ENCODE measurements at places on chromosomes 1 and 21.

DNA sequence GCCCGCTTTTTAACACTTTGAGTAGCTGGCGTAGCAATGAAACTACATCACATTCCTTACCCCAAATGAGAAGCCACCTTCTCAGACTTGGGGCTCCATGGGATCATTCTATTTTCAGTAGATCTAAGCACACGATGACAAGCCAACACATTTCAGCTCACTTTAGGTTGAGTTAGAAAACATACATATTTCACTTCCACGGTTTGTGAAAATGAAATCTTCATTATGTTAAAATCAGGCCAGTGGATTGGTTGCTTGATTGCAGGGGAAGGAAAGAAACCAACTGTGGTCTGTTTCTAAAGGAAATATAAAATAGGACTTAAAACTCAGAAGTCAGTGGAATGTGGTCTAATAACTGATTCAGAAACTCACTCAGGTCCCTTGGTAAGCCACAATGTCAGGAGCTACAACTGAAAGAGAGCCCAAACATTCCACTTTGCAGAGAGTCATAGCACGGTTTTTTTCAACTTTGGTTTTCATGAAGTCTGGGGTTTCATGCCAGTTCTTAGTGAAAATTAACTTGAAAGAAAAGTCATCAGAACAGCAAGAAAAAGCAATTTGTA lies 82.3 kb upstream of the TIAM1 start:
- peak; percentile 44 for DNase-seq

GRCh38 chr1:7012461-7012924 lies 227.2 kb downstream of the CAMTA1 start:
- DNase-seq: no peak

- peak; percentile 24 for DNase-seq
Observed at GRCh38 chr1:82597649-82598048, 796.9 kb downstream of the ADGRL2 start.

- DNase-seq: no peak
Observed at GRCh38 chr1:6287029-6287428, 26.1 kb upstream of the GPR153 start.

GRCh38 chr1:8408151-8408839 lies 90.4 kb downstream of the SLC45A1 start:
- peak; percentile 61 for DNase-seq

DNA sequence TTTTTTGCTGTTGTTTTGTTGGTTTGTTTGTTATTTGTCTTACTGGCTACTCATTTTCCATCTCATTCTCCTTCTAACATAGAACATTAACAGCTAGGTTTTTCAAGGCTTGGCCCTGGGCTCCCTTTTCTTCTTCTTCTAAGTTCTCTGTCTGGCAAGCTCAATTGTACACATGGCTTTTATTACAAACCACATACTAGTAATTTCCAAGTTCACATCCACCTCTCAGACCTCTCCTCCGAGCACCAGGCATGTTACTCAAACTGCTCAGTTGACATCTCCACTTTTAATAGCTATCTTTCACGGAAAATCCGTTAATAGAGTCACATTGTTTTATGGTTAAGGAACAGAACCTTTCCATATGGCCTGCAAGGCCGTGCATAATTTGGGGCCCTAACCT lies 736.9 kb upstream of the ADAMTS5 start:
- peak; percentile 44 for DNase-seq

- DNase-seq: peak; percentile 94
Observed at GRCh38 chr1:23528250-23528978, 2.6 kb downstream of the E2F2 start.

- DNase-seq: no peak
Observed at GRCh38 chr1:230458509-230458908, 32.4 kb upstream of the PGBD5 start.

DNA sequence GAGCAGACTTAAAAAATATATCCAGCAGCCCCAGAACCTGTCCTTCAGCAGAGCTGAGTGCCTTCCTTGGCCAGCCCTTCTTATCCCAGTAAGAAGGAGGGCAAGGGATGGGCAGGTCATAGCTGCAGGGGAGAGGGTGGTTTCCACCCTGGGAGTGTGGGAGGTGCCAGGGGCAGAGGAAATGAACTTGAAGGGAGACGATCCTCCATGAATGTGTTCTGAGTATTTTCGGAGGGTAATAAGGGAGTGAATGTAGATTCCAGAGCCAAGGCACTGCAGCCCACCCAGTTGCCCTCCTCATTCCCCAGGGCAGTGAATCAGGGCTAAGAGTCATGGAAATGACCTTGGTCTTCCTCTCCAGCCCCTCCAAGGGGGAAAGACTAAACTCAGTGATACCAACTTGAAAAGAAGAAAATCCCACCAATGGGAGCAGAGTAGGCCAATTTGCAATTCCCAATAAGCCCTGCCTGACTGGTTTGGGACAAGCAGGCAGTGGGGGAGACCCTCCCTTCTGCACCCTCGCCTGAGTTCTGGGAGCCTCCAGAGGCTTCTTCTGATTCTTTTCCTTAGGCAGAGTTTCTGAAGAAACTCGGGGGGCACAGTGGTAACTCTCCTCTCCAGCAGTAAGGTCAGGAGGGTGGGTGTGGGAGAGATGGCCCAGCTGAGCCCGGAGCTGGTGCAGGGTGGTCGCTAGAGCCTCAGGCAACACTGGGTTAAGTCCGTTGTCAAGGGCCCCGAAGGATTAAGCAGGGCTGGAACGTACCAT lies 4.2 kb downstream of the MYOG start:
- DNase-seq: no peak

- no peak for DNase-seq
Observed at GRCh38 chr1:5423109-5423508, 569.1 kb downstream of the NPHP4 start.

GRCh38 chr1:243793298-243793697 lies 56.7 kb downstream of the AKT3 start:
- DNase-seq: no peak

- DNase-seq: no peak
Observed at GRCh38 chr1:7389906-7390603, 381.0 kb upstream of the VAMP3 start.

GRCh38 chr1:44314452-44314851 lies 40.6 kb downstream of the ERI3 start:
- DNase-seq: no peak

GRCh38 chr1:76713535-76713934 lies 153.7 kb upstream of the ST6GALNAC5 start:
- DNase-seq: no peak

- DNase-seq: no peak
Observed at GRCh38 chr1:60234776-60235175, 161.2 kb upstream of the C1orf87 start.

DNA sequence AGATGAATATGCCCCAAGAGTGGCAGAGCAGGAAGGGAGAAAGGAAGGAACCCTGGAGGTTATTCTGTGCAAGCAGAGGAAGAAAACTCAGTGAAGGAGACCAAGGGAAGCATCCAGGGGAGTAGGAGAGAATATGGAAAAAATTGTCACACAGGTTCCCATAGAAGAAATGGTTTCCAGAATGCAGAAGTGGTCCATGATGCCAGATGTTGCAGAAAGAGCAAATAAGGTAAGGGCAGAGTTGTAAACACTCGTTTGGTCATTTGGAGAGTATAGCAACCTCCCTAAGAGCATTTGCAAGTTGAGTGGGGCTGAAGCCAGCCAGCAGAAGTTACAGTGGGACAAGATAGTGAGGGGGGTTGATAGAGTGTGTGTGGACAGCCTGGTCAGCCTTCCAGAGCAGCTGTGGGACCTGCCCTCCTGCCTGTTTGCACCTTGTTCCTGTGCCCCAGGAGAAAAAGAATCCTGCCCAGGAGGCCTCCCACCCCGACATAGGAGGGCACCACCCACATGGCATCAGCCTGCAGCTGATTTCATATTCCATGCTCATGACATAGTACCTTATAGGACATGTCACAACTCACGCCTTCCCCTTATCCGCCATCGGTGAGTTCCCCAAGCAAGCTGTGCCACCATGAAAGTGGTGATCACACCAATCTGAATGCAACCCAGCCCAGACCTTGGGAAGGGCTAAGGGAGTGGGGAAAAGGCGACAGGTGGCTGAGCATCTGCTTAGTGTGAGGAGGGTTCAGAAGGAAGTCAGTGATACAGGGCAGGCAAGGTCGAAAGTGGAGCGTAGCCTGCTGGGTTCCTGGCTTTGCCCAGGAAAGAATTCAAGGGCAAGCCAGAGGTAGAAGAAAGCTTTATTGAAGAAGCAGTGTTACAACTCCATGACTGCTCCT lies 8.2 kb upstream of the NEK2 start:
- no peak for DNase-seq

DNA sequence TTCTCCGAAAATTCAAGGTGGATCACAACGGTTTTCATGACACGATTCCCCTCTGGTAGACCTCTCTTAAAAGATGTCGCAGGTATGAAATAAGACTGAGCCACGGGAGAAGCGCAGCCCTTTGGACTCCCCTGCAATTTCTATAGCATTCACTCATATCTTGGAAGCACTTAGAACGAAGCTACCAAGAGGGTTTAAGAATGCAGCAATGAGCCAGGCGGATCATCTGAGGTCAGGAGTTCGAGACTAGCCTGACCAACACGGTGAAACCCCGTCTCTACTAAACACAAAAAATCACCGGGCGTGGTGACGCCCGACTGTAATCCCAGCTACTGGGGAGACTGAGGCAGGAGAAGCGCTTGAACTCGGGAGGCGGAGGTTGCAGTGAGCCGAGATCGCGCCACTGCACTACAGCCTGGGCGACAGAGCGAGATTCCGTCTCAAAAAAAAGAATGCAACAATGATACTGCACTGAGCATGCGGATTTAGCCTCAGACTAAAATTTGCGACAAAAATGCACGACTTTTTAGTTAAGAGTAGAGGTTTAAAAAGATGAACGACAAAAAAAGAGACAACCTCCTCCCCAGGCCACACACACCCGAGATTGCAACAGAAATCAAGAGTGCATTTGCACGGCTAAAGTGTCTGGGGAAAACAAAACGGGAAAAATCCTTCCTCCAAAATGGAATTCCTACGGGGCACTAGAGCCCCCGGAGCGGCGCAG lies 743 bp downstream of the TOMM20 start:
- DNase-seq: no peak

DNA sequence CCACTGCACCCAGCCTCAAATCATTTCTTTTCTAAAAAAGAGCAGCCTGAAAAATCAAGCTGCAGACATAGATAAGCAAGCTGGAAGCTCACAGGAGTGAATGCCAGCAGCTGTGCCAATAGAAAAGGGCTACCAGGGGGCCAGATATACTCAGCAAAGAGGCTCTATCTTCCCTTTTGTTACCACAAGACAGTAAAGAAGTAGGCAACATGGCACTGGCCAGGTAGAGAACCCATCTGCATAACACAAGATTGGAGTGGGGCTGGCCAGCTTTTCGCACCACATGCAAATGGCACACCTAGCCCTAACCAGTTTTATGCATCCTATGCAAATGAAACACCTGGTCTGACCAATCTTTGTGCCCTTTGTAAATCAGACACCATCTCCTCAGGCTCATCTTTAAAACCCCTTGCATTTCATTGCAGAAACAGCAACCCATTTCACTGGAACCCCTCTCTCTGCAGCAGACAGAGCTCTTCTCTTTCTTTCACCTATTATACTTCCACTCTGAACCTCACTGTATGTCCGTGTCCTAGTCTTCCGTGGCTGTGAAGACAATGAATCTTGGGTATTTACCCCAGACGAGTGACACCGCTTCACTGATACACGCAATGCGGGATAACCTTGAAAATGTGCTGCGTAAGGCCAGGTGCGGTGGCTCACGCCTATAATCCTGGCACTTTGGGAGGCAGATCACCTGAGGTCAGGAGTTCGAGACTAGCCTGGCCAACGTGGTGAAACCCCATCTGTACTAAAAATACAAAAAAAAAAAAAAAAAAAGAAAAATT lies 15.1 kb downstream of the CASP9 start:
- no peak for DNase-seq

GRCh38 chr1:95431235-95431634 lies 197.2 kb downstream of the RWDD3 start:
- no peak for DNase-seq

- no peak for DNase-seq
Observed at GRCh38 chr1:14940285-14940870, 213.2 kb upstream of the TMEM51 start.

DNA sequence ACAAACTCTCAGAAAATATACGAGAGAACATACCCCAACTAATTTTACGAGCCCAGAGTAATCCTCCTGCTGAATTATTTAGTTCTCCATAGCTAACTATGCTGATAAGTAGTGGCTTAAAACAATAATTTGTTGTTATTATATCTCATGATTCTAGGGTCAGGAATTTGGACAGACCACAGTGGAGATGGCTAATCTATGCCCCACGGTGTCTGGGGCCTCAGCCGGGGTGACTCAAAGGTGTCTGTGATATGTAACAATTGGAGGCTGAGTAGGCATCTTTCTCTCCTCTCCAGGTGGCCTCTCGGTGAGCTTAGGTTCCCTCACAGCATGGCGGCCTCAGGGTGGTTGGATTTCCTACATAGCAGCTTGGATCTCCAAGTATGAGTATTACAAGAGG lies 35.4 kb upstream of the FOXO6 start:
- no peak for DNase-seq

GRCh38 chr1:158112994-158113758 lies 67.5 kb upstream of the CD1D start:
- peak; percentile 85 for DNase-seq

DNA sequence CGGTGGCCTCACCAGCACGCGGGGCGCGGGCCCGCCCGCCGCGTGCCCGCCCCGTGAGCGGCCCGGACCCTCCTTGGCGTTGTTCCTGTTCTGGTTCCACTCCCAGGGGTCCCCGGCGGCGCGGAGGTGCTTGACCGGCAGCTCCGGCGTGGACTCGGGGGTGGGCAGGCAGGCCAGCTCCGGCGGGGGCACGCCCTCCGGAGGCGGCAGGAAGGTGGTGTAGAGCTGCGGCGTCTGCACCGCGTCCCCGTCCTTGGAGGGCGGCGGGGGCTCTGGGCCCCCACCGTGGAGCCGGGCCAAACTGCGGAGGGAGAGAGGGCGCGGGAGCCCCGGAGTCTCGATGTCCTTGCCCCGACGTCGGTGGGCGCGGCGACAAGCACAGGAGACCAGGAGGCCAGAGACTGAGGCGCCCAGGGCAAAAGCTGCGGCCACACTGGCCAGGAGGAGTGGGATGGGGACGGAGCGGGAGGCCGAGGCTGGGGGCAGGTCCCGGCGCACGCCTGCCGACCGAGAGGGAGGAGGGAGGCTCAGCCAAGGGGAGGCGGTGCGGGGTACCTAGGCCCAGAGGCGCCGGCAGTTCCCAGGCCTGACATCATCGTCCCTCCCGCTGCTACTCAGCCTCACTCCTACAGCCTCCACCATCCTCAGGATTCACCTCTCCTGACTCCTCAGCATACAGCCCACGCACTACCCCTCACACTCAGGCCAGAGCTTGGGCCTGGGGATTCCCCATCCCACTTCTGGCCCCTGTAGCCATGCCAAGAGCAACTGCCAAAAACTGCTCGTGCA lies 13.2 kb downstream of the SEMA6C start:
- no peak for DNase-seq

GRCh38 chr1:241356519-241357365 lies at the start of gene RGS7:
TSS of gene RGS7 (minus strand) at chr1:241357205.
- DNase-seq: peak; percentile 88

- DNase-seq: peak; percentile 36
Observed at GRCh38 chr1:182281541-182281940, 110.0 kb downstream of the GLUL start.

- DNase-seq: no peak
Observed at GRCh38 chr1:241722947-241723346, 70.9 kb downstream of the WDR64 start.
